ENCODE measurements at places on chromosomes 12 and 14. TPM values are rescaled to one million over a fixed set of nuclear protein-coding genes. Genes with fewer than 3 reads are reported as not detected.

NOVA1 gene
- not detected for total RNA-seq

JPH4 gene
- not detected for total RNA-seq

MAP3K9 gene
- 4.8 TPM for total RNA-seq

SMIM41 gene
- total RNA-seq, result not detected

DNA sequence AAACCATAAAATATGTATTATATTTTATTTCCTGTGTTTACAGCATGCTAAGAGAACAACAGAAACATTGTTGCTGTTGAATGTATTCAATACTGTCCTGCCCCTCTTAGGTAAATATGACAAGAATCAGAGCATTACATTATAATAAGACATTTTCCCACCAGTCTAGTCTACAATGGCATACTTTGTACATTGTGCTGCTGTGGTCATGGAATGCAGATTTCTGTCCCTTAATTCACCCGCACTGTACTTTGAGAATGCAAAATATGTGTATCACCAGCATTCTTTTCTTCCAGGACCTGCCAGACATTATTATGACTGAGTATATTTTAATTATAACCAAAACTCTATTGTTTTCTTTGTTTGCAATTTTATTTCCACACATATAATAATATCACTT, 16.5 kb upstream of the OR10AD1 start:
- no peak overlapping the region for H3K4me3 ChIP-seq
- DNase-seq, result no peak
- H3K27me3 ChIP-seq, result peaks cover 11% of the 10 kb centered on the region
- H3K4me1 ChIP-seq, result no peaks in the 10 kb centered on the region

GRCh38 chr14:53035336-53036210, 84.7 kb upstream of the FERMT2 start:
- no peak overlapping the region for H3K27ac ChIP-seq
- H3K4me3 ChIP-seq, result no peak overlapping the region
- peaks cover 28% of the 10 kb centered on the region for H3K4me1 ChIP-seq
- no peaks in the 10 kb centered on the region for H3K27me3 ChIP-seq
- DNase-seq, result no peak

- peaks cover 27% of the 10 kb centered on the region for H3K4me1 ChIP-seq
- no peaks in the 10 kb centered on the region for H3K27me3 ChIP-seq
- no peak overlapping the region for H3K4me3 ChIP-seq
- H3K36me3 ChIP-seq, result peaks cover 31% of the 10 kb centered on the region
Observed at GRCh38 chr12:101777485-101777884, 38.2 kb upstream of the SYCP3 start.

DNA sequence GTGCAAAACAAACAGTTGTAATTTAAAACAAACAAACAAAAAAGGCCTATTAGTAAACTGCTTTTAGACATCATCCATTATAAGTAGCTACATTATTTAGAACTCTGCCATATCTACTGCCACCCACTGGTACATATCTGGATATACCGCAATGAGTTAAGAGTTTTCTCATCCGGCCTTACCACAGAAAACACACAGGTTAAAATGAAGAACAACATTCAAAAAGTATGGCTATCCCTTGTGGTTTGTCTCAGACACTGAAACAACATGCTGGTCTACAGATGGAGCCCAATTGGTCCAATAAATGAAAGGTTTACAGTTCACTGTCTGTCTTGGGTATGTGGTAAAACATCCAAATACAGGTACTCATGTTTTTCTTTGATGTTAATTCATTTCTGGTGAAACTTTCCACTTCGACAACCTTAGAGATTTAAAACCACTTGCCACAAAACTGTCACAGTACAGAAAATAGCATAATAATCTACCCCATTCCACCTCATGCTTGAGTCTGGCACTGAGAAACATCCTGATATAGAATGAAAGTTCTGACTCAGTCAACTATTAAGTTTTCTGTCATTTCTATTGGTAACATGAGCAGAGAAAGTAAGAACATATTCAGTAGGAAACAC, 354.3 kb downstream of the CEP128 start:
- no peak overlapping the region for H3K4me3 ChIP-seq
- H3K4me1 ChIP-seq, result peaks cover 11% of the 10 kb centered on the region
- H3K36me3 ChIP-seq, result peaks cover 5% of the 10 kb centered on the region
- peak overlapping the region; percentile 33 for H3K27ac ChIP-seq
